Activated CD8-positive, alpha-beta memory T cell treated with anti-CD3 and anti-CD28 coated beads, Interleukin-2, amount 50 U/mL, for 48 hours (primary cell): ENCODE measurements at places on chromosomes 2 and 18.

DNA sequence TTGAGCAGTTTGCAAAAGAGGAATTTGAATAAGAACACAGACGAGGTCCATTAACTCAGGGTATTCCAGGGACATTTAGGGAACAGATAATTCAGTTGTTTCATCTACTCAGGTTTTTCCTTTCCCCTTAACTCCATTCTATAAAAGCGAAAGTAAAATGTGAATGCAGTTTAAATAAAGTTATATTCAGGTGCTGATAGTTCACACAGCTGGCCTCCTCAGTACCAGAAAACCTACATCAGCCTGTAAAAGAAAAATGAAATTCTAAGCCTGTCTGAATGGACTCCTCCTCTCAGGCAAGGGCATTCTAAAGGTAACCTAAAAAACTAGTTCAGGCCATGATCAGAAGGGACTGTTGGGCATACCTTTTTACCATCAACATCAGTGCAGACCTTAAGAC is 873.8 kb downstream of the SUCLG1 start:
- DNase-seq, result no peak

- no peak for DNase-seq
These were observed 16.9 kb downstream of the ACVR1C start for GRCh38 chr2:157611726-157612125.

DNA sequence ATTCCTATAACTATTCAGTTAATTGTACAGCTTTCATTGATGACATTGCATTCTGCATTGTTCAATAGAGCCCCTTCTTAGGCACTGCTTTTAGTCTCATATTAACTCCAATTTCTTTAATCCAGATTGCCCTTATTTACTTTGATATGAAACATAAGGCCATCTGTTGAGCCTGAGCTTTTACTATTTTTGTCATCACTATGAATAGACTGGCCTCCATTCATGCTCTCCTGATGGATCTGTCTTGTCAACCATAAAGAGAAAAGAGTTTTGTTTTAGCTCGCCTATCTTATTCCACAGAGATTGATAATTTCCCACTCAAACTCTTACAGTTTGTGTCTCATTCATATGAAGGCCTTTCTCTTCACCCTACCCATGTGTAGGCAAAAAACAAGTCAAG is 159.2 kb upstream of the DTNA start:
- DNase-seq, result no peak

DNA sequence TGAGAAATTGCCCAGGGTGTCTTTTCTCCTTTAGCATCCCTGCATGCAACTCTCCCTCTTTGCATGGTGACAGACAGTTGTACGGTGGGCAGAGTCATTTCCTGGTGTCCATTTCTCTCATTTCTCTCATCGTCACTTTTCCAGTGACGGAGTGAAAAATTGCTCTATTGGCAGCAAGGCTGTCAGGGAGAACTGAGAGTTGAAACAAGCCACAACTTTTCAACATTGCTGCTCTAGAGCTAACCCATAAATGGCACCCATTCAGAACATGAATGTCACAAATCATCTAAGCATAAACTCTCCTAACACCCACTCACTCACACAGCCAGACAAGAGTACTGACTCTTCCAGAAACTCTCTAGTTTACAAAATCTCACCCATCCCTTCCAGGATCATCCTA is 55.7 kb downstream of the ZC3H8 start:
- DNase-seq, result no peak

DNA sequence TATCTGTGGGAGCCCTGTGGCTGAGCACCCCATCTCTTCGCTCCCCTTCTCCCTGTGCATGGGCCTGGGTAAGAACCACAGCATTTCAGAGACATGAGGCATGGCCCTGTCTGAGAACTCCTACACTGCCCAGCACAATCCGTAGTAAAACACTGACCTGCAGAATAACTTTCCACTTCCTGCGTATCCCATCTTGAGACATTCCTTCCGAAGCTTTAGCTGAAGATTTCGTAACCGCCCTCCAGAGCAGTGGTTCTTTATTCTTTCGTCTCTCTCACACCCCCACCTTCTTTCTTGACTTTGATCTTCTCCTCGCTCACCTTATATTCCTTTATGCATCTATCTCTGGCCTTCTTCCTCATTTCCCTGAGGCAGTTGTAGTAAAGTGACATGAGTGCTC is 381.1 kb downstream of the HRH4 start:
- no peak for DNase-seq

- no peak for DNase-seq
These were observed 113.5 kb upstream of the PPP1CB start for GRCh38 chr2:28638102-28638501.

GRCh38 chr2:156191527-156191926 is 141.0 kb downstream of the NR4A2 start:
- DNase-seq, result no peak

DNA sequence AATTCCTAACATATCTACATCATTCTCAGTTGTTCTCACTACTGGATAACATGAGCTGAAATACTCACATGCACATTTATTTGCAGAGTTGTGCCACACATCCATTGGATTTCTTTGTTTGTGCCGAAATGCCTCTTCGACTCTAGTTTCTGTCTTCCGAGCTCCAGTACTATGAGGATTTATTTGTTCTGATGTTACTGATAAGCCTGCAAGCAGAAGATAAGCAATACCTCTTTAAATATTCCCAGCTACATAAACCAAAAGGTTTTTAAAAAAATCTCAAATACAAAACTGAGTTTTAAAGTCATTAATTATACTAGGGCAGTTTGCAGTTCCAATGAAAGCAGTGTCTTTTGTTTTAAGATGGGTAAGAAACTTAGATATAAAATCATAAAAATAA is 164.8 kb downstream of the ATAD2B start:
- DNase-seq, result no peak

DNA sequence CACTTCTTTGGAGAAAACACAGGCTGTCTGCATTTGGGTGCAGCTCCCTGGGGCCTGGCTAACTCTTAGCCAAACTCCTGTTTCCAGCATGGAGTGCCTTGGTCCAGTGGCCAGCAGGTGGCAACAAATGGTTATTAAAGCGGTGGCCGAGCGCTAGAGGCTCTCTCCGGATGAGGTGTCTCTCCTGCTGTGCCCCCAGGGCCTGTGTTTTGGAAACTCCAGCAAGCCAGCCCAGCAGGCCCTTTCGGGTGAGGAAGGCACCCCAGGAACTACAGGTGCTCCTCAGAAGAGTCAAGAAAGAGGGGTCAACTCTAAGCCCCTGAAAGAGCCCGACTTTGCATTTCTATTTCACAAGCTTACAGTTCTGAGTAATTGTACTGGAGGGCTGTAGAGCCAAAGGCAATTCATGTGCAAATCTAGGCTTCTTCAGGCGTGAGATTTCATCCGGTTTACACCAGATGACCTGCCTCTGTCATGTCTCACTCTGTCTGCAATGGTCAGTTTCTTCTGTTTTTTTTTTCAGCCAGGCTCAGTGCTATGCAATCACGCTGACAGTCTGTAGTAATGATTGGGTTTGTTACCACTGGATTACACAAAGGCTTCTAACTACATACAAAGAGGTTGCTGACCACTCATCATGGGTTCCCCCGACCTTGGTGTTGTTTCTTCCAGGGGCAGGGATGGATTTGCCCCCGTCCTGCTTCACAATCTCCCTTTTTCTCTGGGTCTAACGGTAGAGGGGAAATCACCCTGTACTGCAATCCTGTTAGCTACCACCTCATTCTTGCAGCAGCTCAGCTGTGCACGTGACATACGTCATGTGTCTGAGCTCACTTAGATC is 7.6 kb upstream of the CHRNA1 start:
- peak; percentile 68 for DNase-seq

DNA sequence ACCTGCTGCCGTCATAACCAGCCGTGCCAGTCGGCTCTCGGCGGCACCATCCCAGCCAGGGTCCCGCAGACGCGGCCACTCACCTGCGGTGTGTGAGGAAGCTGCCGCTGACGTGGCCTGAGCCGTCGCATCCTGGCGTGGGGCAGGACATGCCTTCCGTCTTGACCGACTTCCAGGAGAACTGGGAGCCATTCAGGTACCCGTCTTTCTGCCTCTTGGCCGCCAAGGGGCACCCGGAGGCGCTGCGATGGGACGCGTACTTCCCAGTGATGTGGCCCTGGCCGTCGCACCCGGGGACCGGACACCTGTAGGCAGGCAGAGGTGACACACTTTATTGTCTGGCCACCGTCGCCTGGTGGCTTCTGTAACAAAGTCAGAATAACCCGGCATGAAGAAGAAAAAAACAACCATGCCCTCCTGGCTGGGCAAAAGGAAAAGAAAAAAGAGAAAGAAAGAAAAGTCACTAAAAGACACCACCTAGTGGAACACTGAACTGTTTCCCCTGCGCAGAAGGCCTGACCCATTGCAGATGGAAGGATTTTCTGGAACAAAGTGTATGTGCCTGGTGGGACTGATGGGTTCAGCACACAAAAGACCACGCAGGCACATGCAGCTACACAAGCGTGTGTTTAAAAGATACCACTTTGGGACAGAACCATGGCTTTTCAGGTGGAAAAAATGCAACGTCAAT is 94.9 kb upstream of the PXDN start:
- no peak for DNase-seq

DNA sequence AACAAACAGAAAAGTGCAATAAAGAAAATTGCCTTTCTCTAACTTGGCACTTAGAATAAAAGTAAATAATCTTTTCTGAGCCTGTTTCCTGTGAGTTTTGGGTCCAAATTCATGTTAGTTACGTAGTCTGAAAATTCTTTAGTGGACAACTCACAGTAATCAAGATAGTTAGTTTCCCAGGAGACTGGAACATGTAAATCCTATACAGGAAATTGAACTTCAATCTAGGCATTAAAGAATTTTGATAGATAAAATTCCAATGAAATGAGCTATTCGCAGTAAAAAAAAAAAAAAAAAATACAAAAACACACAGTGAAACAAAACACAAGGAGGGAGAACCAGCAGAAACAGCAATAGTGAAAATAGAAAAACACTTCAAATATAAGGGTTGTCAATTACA is 83.8 kb upstream of the REG3G start:
- no peak for DNase-seq

- no peak for DNase-seq
These were observed 273.3 kb downstream of the GLI2 start for GRCh38 chr2:121008975-121009374.

- DNase-seq, result no peak
These were observed 25.4 kb downstream of the SP100 start for GRCh38 chr2:230441227-230441897.

DNA sequence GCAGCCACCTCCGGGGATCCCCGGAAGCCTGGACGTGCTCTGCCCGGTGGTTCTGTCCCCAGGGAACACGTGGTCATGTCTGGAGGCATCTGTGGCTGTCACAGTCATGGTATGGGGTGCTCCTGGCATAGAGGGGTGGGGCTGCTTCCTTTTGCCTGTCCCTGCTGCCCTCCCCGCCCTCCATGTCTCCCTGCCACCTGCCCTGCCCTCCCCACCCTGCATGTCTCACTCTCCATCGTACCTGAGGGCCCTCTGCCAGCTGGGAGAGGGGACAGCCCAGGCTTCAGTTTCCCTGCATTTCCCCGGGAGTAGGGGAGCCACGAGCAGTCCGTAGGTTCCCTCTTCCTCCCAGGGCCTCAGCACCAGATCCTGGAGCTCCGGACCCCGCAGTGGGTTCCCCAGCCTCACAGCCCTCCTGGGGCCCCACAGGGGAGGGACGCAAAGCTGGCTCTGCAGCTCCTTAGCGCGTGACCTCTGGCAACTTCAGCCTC is 90.0 kb upstream of the CTDP1 start:
- no peak for DNase-seq

DNA sequence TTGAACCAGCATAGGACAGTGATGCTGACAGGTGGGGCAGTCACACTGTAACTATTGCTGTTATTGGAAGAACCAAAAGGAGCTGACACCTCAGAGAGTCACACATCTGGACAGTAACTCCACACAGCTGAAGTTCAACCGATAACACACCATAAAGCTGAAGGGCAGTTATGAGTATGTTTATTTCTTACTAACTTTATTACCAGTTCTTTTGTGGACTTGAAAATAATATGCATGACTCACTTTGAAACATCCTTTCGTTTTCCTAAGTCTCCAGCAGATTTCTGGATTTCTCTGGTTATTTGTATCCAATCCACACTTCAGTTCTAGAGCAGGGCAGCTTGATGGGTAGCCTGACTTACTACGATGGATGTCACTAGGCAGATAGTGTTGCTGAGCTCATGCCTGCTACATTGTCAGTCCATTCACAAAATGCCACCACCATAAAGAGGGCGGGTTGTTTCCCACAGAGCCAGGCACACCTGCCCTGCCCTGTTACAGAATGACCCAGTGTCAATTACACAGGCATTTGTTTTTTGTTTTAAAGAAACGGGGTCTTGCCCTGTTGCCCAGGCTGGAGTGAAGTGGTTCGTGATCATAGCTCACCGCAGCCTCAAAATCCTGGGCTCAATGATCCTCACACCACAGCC is 8.4 kb upstream of the AGBL5 start:
- DNase-seq, result no peak

GRCh38 chr2:32498306-32498705 is 129.5 kb upstream of the TTC27 start:
- DNase-seq, result no peak

DNA sequence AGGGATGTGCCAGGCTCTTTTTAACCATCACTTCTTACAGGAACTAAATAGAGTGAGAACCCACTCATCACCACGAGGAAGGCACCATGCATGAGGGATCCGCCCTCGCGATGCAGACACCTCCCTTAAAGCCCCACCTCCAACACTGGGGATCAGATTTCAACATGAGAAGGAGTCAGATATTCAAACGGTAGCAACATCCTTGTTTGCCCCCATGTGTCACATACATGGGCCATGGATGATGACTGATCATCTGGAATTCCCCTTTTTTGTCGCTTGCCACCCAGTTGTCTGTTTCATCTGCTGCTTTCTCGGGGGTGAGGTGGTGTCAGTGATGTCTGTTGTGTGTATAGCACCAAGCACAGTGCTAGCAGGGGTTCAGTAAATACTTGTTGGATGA is 57.9 kb downstream of the NCK2 start:
- peak; percentile 74 for DNase-seq

GRCh38 chr2:8803658-8804379 is 33.6 kb downstream of the KIDINS220 start:
- DNase-seq, result peak; percentile 64

- DNase-seq, result no peak
These were observed 21.8 kb downstream of the RBM44 start for GRCh38 chr2:237820421-237820820.

DNA sequence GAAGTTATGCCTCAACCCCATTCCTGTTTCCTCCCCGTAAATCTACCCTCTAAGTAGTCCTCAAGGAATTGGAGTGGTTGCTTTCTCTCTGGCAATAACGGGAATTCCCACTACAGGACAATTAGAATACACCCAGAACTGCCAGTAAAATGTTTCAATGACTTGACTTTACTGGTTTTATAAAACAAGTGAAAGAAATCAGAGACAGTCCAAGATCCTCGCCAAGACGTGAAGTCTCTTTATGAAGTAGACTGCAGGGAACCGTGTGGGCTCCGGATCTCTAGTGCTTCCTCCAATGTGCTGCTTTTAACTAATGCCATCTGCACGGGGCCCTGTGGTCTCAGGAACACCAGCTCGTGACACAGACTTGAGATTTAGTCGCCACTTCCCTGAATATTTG is 101.4 kb downstream of the CPO start:
- DNase-seq, result no peak

DNA sequence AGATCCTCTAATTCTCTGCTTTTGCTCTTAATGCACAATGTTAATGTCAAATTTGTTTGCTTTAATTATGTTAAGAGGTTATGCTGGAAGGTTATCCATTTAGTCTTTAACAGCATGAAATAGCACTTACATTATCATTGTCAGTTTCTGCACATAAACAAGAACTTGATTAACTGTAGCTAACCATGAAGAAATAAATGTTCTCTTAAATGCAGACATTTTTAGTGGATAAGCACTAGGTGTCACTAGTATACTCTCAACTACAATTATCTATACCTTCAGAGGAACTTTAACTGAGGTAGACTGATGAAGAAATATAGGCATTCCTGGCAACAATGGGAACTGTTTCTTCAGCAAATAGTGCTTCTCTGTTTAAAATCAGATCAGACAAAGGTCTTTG is 178.8 kb upstream of the CHST9 start:
- DNase-seq, result no peak
